ENCODE measurements at places on chromosomes 1 and 21.

GRCh38 chr1:20058531-20058930 is 11.5 kb upstream of the PLA2G5 start:
- DNase-seq, result peak; percentile 51

DNA sequence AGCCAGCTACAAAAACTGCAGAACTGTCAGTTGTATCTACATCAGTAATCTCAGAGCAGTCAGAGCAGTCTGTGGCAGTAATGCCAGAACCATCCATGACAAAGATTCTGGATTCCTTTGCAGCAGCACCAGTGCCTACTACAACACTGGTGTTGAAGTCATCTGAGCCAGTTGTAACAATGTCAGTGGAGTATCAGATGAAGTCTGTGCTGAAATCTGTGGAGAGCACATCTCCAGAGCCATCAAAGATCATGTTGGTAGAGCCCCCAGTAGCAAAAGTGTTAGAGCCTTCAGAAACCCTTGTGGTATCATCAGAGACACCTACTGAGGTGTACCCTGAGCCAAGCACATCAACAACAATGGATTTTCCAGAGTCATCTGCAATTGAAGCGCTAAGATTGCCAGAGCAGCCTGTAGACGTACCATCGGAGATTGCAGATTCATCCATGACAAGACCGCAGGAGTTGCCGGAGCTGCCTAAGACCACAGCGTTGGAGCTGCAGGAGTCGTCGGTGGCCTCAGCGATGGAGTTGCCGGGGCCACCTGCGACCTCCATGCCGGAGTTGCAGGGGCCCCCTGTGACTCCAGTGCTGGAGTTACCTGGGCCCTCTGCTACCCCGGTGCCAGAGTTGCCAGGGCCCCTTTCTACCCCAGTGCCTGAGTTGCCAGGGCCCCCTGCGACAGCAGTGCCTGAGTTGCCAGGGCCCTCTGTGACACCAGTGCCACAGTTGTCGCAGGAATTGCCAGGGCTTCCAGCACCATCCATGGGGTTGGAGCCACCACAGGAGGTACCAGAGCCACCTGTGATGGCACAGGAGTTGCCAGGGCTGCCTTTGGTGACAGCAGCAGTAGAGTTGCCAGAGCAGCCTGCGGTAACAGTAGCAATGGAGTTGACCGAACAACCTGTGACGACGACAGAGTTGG is 7.3 kb downstream of the SON start:
- no peak for DNase-seq

DNA sequence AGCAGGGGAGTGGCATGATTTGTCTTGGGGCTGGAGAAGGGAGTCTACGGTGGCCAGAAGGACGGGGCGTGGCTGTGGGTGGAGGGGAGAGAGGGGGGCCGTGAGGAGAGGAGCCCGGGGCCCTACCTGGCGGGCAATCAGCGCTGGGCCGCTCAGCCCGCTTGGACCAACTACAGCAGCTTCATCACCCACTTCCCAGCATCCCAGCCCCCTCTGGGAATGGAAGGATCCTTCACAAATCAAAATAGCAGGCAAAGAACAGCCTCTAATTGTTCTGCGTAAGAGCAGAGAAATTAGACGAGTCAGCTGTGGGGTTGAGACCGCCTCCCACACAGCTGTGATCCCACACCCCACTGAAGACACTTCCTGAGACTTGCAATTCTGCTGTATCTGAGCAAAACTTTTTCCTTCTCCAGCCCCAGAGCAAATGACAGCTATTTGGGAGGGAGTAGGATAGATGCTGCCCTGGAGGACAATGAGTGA is 43.5 kb downstream of the OPRD1 start:
- no peak for DNase-seq

DNA sequence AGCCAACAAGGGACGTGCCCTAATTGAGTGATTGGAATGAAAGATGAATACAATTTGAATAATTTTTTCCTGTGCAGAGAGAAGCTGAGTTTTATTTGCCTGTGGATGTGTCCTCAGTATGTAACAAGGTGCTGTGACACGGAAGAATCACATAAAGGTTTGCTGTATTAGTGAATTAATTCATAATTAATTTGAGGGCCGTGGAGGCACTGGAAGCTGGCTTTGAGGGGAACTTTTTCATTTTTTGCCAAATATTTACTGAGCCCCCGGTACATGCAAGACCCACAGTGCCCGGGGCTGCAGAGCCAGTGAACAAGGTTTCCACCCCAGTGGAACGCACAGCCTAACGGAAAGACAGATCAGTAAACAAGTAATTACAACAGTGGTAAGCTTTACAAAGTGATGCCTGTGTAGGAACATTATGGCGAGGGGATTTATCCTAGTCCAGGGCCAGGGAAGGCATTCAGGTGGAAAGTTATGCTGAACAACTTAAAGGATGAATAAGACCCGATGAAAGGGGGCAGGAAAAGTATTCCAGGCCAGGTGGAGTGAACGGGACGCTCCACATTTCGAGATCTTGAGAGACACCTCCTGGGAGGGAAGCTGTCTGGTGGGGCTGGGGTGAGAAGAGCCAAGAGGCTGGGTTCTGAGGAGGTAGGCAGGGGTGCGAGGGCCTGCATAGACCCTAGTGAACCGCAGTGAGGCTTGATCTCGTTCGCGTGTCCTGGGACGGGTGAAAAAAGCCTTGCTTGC is 773 bp upstream of the RCC2 start:
- no peak for DNase-seq

- no peak for DNase-seq
These were observed 290.6 kb downstream of the DPYD start for GRCh38 chr1:97630281-97630680.

DNA sequence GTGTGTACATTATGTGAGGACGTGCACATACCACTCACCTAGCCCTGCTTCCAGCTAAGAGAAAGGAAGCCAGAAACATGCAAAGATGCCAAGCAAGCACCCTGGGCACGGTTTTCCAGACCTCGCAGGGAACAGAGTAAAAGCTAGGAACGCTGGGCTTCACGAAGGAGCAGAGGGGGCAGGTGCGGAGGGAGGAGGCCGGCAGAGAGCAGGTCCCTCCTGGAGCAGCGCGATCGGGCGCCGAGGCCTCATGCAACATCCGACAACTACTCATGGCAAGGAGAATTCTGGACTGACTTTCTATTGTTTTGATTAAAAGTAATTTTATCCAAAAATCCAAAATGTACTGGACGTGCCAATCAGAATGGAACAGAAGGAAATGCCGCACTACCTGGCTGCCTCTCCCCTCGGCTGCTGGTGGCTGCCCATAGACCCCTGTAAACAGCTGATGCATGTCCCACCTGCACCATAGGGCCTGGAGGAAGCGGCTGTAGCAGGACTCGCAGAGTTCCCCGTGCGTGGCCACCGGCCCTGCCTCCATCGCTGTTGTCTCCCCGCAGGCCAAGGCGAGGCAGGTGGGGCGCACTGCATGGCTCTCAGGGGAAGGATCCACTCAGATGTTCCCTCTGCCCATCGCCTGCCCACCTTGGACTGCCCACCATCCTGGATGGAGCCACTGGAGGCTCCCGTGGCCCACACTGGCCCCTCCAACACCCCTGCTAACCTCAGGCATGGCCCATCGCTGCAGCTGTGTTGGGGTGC is 93.5 kb downstream of the WDR4 start:
- DNase-seq, result no peak

DNA sequence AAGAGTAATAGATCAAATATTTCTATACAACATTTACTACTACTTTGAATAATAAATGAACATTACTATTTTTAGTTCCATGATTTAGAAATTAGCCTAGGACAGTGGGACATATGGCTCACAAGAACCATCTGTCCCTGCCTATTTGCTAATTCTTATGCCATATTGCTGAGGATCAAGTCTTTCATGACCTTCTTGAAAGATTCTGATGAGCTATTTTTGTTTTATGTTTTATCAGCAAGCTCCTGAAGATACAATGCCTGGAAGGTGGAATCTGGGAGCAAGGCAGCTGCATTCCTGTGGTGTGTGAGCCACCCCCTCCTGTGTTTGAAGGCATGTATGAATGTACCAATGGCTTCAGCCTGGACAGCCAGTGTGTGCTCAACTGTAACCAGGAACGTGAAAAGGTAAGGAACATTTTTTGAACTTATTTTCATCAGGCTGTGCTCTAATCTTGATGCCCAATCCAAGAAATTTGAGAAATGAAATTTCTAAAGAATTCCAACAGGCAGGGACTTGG is 326.7 kb downstream of the PAPPA2 start:
- no peak for DNase-seq

GRCh38 chr1:54571326-54571725 is 23.3 kb downstream of the ACOT11 start:
- DNase-seq, result no peak

DNA sequence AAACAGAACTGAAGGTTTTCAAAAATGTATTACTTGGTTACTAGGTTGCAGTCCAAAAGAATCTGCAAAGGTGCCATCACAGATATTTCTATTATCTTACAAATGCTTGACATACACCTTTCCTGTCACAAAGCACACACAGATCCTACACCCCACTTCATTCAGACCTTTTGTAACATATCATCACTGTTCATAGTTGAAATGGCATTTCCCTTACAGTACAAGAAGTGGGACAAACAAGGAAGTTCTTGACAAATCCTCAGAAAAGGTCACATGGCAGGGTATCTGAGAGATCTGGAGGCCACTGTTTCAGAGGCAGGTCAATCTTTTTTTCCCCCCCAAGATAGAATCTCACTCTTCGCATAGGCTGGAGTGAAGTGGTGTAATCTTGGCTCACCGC is 21.3 kb downstream of the TOR1AIP2 start:
- DNase-seq, result no peak

GRCh38 chr1:13819642-13820041 is 119.7 kb downstream of the PRDM2 start:
- DNase-seq, result no peak

DNA sequence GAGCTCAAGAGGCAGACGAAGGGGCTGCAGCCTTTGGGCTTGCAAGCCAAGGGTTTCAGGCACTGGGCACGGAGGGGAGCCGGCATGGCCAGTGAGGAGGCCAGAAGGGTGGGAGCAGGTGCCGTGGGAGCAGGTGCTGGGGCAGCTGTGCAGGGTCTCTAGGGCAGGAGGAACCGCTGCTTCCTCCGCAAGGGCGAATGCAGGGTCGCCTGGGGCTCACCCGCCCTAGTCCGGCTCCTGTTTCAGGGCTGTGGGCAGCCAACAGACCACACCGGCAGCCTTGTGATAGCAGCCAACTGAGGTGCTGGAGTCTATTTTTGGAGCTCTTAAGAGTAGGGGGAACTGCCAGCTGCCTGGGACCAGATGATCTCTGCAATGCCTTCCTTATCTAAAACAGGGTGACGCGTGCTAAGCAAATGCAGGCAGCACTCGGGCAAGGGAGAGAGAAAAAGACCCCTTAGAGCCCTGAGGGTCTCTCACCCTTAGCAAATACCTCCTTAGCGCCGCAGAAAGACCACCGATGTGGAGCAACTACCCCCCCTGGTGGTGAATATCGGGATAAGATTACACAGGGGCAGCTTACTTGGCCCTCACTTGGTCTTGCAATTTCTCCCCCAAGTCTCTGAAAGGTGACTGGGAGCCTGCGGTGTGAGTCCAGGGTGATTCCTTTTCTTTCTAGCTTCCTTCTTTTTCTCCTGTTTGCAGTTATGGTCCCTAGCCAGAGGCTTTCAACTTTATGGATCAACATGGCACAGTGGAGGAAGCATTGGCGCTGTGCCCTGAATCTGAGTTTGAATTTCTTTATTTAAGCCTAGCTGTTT is 20.7 kb upstream of the MAPKAPK2 start:
- peak; percentile 76 for DNase-seq

Data from CD4-positive, alpha-beta T cell treated with Interleukin-6 for 4 hours (primary cell).